ENCODE measurements at places on chromosomes 7 and 10. TPM values are rescaled to one million over a fixed set of nuclear protein-coding genes. Genes with fewer than 3 reads are reported as not detected.

The NEUROD6 gene
- total RNA-seq: not detected

The METTL2B gene
- 36.7 TPM for total RNA-seq

The RAPGEF5 gene
- 0.86 TPM for total RNA-seq

The LRRD1 gene
- not detected for total RNA-seq

The IGFBP3 gene
- total RNA-seq: 175 TPM

The CYP3A4 gene
- not detected for total RNA-seq

The CCDC146 gene
- 1.7 TPM for total RNA-seq

The DNTT gene
- not detected for total RNA-seq

The HOXA7 gene
- total RNA-seq: 2.2 TPM

The HDAC9 gene
- 16.8 TPM for total RNA-seq

The DMTF1 gene
- total RNA-seq: 98.9 TPM

The MYO1G gene
- total RNA-seq: under 0.01 TPM

The LIPF gene
- total RNA-seq: not detected

The RHOBTB1 gene
- total RNA-seq: 42.2 TPM

The AMPH gene
- total RNA-seq: 0.86 TPM

The WNT2 gene
- 140 TPM for total RNA-seq

The TRPV5 gene
- not detected for total RNA-seq

The KAZALD1 gene
- 9.1 TPM for total RNA-seq

The NME8 gene
- not detected for total RNA-seq

The SFMBT2 gene
- 1.7 TPM for total RNA-seq

The TMEM196 gene
- not detected for total RNA-seq

The ZNF804B gene
- total RNA-seq: under 0.01 TPM

The XRCC2 gene
- 3.5 TPM for total RNA-seq

The FEZF1 gene
- total RNA-seq: not detected
